Small intestine (tissue), 16 donors: ENCODE measurements at places on chromosomes 3 and 15.

DNA sequence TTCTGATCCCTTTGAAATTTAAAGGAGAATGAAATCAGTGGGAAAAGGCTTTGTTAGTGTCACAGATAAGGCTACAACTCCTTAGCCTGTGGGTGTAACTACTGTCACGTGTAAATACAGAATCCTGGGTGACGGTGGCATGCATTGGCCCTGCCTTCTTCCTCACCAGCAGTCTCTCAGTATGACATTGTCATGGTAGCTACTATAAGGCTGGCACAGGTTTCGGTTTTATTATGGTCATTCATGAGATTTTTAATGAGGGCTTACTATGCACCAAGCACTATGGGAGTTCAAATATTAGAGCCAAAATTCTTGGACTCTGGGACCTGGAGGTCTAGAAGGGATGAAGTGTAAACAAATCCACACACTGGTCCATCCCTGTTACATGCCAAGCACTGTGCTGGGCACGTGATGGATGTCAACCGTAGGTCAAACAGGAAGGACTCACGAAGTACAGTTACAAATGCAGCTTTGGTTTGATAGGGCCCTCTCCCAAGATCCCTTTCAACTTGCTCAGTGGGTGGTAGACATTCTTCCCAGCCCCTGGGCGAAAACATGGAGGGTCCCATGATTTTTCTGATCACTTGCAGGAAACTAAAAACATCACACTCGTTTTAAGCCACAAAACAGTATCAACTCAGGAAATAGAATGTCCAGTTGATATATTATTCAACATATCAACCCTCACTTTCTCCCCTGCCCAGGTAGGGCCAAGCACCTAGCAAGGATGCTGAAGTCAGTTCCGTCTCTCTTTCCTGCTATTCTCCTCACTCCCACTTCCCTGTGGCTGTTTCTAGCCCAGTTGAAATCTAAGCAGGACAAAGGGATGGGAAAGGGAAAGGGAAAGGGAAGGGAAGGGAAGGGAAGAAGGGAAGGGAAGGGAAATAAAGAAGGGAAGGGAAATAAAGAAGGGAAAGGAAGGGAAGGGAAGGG lies 25.3 kb downstream of the BFSP2 start:
- no peak for DNase-seq

GRCh38 chr3:57512166-57512565 lies 32.0 kb downstream of the DNAH12 start:
- no peak for DNase-seq

GRCh38 chr15:92034227-92034626 lies 180.7 kb downstream of the SLCO3A1 start:
- DNase-seq: no peak

- DNase-seq: no peak
These were observed 1.7 kb downstream of the TLR9 start for GRCh38 chr3:52223449-52224408.

- DNase-seq: peak; percentile 19
These were observed 660.8 kb downstream of the MECOM start for GRCh38 chr3:169002689-169003088.
